ENCODE measurements at places on chromosomes 4 and X.

GRCh38 chr4:68358988-68359387, 9.1 kb upstream of the YTHDC1 start:
- no peak for DNase-seq

- no peak for DNase-seq
These were observed 88.1 kb upstream of the CCSER1 start for GRCh38 chr4:90039122-90039521.

DNA sequence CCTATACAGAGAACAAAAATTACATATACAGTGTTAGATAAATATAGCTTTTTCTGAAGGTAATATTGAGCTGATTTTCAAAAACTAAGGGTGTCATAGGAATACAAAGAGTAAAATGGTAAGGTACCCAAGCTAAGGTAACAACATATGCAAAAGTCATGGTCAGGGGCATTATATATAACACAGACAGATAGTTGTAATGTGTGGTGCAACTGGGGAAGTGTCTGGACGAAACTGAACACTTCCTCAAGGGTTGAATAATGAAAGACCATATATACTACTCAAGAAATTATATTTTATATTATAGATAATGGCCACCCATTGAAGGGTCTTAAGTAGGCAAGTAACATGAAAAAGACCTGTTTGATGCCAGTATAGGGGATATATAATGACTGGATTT, 262.1 kb upstream of the CXXC4 start:
- no peak for DNase-seq

DNA sequence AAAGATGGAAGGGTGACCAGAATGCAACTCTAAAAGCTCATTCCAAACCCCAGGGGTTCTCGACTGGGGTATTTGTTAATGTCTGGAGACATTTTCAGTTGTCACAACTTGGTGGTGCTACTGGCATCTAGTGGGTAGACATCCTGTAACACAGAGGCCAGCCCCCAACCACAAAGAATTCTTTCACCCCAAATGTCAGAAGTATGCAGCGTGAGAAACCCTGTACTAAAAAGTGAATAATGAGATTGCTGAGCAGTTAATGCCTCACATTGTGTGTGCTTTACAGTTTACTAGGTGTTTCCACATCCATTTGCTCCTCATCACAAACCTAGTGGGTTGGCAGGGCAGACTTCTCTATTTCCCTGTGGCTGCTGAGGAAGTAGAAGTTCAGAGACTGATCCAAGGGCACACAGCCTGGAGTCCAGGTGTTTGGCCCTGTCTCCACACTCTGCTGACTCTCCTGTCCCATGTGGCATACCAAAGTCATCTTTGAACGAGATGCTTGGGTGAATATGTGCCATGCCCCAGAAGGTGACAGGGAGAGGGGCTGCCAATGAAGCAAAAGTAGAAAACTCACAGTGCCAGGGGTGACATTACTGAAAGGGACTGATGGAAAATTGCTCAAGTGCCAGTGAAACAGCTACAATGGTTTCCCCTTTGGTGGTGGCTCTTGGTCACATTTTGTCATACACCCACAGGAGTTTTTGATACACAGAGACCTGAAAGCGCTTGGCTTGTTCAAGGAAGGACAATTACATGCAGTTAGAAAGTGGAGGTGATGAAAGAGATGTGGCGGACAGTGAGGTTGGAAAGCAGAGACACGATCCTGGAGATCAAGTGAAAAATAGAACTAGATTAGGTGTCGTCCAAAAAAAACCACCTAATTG, 10.1 kb upstream of the TMEM154 start:
- DNase-seq = no peak

DNA sequence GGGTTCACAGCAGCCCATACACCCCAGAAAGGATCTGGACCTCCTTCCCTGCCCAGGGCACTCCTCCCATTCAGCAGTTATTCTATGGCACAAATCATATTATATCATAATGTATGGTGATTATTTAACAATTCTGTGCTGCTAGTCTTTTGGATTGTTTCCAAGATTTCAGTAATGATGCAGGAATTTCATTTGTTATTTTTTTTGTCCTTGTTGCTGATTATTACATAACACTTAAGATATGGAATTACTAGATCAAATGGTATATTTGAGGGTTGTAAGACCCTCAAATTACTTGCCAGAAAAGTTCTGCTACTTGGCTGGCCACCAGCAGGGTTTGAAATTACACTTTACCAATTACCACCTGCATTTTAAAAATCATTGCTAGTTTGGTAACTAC, 36.4 kb downstream of the QDPR start:
- no peak for DNase-seq

- DNase-seq = no peak
These were observed 10.6 kb upstream of the SHOX start for GRCh38 chrX:619812-620531.

DNA sequence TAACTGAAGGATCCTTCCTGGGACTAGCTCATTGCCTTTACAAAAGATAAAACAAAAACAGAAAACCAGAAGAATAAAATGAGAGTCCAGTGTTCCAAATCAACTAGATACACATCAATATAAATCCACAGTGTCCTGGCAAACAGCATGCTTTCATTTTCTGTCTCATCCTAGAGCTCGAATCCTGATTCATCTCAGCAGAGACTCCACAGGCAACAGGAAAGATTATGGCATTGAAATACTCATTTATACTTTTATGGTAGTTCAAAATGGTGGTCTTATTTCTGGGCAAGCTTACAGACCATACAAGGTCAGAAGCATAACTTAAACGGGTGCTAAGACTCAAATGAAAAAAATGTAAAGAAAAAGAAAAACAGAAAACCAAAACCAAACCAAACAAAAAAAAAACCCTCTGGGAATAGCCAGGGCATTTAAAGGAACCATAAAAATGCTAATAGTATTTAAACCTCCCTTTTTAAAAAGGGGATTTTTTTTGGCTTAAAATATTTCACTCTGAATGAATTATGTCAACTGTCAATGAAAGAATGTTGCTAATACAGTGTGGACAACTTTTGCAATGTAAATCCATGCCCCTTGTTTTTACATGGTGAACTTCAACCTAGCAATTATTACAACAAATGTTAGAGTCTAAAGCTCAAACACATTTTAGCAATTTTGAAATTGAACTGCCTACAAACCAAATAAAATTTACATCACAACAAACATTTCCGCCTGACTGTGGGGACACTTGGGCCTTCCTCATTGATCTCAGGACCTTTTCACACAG, 57.9 kb downstream of the GPR101 start:
- no peak for DNase-seq

Data from C1 segment of cervical spinal cord (tissue), 14 donors.